Activated CD4-positive, CD25-positive, alpha-beta regulatory T cell treated with anti-CD3 and anti-CD28 coated beads, Interleukin-2, amount 50 U/mL, for 16 hours (primary cell): ENCODE measurements at places on chromosomes 11 and 22.

- DNase-seq: no peak
Measured at GRCh38 chr11:4084406-4085125, 10.0 kb upstream of the RRM1 start.

GRCh38 chr11:95359341-95359663, 128.3 kb upstream of the SESN3 start:
- no peak for DNase-seq

- DNase-seq: no peak
Measured at GRCh38 chr11:43360361-43361032, 1.8 kb downstream of the TTC17 start.

- no peak for DNase-seq
Measured at GRCh38 chr11:11192541-11192940, 160.5 kb downstream of the CSNK2A3 start.

DNA sequence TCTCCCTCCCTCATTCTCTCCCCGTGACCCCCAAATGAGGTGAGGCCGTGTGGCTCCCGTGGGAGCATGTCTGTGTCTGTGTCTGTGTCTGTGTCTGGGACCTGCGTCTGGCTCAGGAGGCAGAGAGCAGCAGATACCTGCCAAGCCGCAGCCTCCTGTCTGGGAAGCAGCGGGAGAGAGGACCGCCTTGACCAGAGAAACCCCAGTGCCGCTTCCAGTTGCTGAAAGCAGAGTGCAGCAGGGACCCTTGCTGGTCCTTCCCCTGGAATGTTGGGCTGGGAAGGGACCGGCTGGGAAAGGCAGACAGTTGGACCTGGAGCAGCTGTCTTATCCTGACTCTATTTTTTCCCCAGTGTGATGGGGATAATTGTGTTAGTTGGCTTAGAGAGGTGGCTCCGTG, 525 bp downstream of the CSDC2 start:
- DNase-seq: no peak

GRCh38 chr11:2917842-2918490, 11.3 kb downstream of the PHLDA2 start:
- no peak for DNase-seq

- no peak for DNase-seq
Measured at GRCh38 chr22:21605887-21606564, 23.8 kb downstream of the YDJC start.

DNA sequence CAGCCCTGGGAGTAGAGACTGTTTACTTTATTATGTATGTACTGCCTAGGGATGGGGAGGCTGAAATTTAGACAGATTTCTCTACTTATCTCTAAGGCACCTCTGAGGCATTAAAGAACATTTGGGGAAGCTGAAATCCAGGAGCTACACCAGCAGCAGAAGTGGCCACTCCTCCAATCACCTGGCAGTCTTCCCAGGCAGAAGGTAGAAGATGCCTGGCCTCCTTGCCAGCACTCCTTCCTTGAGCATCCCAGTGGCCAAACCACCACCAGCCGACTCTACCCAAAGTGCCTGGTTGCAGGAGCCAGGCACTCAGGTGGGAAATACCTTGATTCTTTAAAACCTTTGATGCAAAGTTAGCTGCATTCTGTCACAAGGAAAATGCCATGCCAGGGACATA, 1.9 kb upstream of the FAT3 start:
- DNase-seq: no peak

DNA sequence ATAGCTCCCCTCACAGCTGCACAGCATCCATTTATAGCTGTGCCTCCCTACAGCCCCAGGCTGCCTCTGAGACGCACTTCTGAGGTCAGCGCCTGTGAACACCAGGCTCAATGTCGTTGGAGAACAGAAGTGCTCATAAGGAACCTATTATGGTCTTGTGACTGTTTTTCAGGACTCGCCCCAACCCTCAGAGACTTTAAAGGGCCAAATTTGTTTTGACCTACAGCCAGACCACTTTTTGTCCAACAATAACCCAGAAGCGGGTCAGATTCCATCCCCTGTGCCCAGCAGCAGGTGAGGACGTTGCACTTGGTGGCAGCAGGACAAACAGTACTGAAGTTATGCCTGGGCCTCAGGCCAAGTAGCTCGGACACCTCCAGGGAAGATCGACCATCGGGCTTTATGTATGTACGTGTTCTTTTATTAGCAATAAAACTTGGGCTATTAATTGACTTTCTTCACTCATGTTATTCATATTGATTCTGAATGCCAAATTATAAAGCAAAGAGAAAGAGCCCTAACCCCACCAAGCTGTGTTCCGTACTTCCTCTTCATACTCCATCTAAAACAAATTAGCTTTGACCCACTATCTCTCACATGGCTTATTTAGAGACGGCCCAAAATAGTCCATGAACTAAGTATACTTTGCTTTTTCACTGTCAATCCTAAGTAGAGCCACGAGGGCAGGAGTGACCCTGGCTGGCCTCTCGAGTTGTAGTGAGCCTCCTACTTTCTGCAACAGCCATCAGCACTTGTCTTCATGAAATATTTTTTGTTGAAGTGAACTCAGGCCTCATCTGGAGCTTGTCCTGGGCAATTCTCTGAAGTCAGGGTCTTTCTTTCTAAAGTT, 92.3 kb upstream of the PAX6 start:
- no peak for DNase-seq

GRCh38 chr11:71563406-71563805, 2.0 kb upstream of the KRTAP5-10 start:
- no peak for DNase-seq

GRCh38 chr11:58807343-58807742, 37.2 kb downstream of the GLYATL2 start:
- DNase-seq: no peak

- DNase-seq: no peak
Measured at GRCh38 chr11:125369808-125370207, 126.3 kb downstream of the FEZ1 start.

GRCh38 chr11:77656362-77656761, 18.8 kb upstream of the CLNS1A start:
- no peak for DNase-seq

DNA sequence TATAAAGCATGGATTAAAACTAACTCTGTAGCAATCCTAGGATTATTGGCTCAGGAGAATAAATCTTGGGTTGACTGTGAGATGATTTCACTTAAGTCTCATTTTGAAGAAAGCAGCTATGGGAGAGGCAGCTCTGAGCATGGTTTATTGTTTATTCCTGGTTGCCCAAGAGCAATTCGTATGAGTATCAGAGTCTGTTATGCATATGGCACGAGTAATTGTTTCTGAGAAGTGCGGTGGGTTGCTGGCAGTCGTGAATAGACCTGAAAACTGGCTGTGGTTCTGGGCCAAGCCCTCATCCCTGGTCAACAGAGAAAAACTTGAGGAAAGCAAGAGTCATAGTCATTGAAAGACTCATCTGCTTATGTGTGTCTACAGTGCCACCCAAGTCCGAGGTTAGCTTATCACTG, 26.8 kb downstream of the DIXDC1 start:
- no peak for DNase-seq

- DNase-seq: no peak
Measured at GRCh38 chr11:2269601-2270321, 627 bp downstream of the ASCL2 start.

GRCh38 chr22:42901790-42902508, 44.9 kb upstream of the ARFGAP3 start:
- DNase-seq: no peak

DNA sequence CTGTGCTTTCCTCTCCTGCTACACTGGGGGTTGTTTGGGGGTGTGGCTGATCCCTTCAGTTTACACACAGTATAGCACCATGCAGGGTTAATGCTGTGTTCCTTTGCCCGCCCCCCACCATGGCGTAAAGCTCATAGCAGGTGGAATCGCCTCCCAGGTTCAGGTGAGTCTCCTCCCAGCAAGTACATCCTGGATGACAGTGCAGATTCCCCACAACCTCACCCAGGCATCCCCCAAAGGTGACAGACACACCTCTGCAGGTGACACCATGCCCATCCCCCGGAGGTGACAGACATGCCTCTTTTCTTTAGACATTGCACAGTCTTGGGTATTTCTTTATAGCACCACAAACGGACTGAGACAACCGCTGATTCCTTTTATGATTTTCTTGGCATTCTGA, 343.7 kb downstream of the BRD1 start:
- DNase-seq: no peak

- DNase-seq: no peak
Measured at GRCh38 chr11:132158091-132158490, 787.7 kb downstream of the NTM start.

GRCh38 chr11:99554232-99554903, 533.6 kb downstream of the CNTN5 start:
- no peak for DNase-seq

DNA sequence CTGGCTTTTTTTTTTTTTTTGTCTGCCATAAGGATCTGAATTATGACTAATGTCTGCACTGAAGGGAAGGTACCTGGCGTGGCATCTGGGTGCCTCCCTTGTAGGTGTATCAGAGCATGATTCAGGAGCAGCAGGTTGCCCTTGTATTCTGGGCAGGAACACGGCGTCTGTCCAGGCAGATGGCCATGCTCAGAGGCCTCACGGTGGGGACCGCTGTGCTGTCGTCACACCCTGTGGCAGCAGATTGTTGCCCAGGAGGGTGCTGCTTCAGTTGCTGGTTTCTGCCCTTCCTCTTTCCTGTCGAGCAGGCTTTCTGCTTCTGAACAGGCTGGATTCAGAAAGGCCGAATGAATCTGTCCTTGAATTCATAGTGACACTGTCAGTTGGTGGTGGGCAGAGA, 11.0 kb downstream of the ZNRF3 start:
- DNase-seq: no peak

GRCh38 chr11:103042161-103042560, 49.8 kb downstream of the DCUN1D5 start:
- DNase-seq: no peak

- DNase-seq: no peak
Measured at GRCh38 chr11:13320688-13321087, 43.1 kb downstream of the BMAL1 start.

DNA sequence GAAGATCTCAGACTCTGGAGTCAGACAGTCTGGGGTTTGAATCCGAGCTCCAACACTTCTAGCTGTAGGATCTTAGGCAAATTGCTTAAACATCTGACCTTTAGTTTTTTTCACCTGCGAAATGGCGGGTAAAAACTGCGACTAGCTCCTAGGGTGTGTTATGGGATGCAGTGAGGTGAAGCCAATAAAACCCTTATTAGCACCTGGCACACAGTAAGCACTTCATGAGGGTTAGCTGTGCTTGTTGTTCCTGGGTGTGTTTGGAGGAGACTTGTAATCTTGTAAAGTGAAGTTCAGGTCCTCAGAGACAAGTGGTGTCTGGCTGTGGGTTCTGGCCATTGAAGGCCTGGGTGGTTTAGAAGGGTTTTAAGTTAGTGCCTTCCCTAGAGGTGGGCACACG, 68.9 kb downstream of the ZBTB16 start:
- no peak for DNase-seq

DNA sequence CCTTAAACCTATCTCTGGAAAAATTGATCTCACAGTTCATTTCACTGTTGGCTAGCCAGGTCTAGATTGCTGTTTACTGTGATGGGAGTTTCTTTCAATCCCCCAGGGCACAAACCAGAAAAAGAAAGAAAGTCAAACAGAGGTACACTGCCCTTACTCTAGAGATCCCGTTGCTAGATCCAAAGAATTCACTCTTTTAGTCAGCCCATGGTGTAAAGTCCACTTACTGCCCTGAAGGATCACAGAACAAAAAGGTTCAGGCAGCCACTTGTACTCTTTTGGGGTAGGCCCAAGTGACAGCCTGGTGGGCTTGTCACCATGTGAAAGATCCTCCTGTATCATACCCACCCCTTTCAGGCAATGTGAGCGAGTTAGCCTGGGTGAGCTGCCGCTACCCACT, 162.6 kb upstream of the CCDC179 start:
- DNase-seq: no peak

GRCh38 chr11:60777106-60777505, 8.0 kb upstream of the MS4A10 start:
- no peak for DNase-seq

DNA sequence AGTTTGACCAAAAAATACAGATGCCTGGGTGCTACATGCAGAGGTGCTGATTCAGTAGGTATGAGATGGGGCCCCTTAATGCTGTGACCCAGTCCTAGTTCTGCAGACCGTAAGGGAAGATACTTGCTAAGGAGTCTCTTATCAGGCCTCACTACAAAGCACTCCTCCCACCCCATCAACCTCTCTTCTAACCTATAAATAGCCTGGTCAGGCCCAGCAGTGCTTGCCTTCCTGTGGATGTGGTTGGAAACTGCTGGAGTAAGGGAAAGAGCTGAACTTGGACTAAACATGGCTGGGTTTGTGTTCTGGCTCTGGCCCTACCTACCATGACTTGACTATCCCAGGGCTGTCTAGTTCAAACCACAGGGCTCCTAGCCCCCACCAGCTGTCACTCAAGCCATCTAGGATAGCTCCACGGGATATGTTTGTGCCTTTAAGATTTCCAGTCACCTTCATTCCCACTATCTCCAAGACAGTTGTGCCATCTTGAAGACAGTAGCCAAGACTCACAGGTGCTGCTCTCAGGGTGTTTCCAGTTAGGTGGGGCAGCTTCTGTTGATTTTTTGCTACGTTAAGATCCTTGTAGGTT, 9.5 kb upstream of the DKK3 start:
- DNase-seq: no peak

DNA sequence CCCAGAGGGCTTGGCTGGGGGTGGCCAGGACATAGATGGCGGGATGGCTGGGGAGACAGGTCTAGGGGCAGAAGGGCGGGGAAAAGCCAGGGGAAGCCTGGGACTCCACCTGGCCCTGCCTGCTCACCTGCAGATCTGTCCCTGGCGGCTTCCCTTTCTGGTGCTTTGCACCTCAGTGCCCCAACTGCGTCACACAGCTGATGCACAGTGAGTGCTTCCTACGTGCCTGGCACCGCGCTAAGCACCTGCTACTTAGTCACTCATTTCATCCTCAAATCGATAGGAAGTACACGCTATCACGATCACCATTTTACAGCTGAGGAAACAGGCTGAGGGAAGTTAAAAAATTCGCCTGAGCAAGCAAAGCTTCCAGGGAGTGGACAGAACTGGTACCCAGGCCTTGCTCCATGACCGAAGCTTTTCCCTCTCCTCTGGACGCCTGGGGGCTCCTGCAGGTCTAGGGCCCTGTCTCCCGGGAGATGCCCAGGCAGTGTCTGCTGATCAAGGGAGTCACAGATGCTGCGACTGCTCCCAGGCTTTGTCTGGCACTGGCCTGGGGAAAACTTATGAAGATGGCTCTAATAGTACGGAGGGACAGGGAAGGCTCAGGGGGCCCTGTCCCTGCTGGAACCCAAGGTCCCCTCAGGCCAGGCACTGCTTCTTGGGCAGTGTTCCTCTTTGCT, 63.0 kb upstream of the TTLL12 start:
- DNase-seq: no peak

GRCh38 chr11:109978895-109979294, 114.3 kb upstream of the ZC3H12C start:
- DNase-seq: no peak

DNA sequence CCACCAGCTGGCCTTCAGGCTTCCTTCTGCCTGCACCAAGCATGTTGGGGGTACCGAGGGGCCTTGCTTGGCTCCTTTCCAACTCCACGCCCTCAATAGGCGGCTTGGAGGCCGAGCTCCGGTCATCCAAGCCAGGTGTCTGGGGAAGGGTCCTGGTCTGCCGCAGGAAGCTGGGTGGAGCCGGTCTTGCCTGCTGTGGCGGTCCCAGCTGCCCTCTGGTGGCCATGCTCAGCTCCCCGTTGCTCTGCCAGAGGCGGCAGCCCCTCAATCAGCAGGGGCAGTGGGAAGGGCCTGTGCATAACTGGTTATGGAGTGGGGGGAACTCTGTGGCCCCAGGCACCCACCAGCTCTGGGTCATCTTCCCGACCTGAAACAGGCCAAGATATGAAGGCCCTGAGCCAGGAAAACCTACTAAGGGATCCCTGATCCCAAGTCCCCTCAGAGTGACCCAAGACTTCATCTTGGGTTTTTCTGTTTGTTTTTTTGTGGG, 3.2 kb downstream of the ARVCF start:
- DNase-seq: no peak

- DNase-seq: no peak
Measured at GRCh38 chr11:44854741-44855492, 95.8 kb downstream of the TP53I11 start.
